ENCODE measurements at places on chromosomes 4 and X.
A peak's percentile ranks its signal among the peaks of the same experiment; 100 is the strongest.

GRCh38 chr4:185719500-185719858 lies 92.5 kb downstream of the SORBS2 start:
- no peak for DNase-seq

GRCh38 chr4:1492142-1492457 lies 85.9 kb upstream of the NKX1-1 start:
- no peak for DNase-seq

- no peak for DNase-seq
Measured at GRCh38 chrX:42460706-42461105, 317.3 kb downstream of the PPP1R2C start.

DNA sequence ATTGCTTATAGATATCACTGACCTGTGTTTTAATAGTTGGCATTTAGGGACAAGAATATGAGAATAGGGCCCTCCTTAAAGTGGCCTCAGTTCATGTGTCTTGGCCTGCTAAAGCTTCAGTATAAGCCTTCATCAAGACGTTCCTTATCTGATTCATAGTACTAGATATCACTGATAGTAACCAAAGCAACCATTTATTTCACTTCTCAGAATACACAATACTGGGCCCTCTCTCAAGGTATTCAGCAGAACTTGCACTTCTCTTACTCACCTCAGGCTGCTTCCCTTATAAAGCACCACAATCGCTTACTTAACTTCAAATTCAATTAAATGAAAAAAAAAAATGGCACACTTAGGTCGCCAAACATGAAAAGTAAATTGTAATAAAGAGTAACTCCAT lies 259.4 kb upstream of the PCDH7 start:
- no peak for DNase-seq

DNA sequence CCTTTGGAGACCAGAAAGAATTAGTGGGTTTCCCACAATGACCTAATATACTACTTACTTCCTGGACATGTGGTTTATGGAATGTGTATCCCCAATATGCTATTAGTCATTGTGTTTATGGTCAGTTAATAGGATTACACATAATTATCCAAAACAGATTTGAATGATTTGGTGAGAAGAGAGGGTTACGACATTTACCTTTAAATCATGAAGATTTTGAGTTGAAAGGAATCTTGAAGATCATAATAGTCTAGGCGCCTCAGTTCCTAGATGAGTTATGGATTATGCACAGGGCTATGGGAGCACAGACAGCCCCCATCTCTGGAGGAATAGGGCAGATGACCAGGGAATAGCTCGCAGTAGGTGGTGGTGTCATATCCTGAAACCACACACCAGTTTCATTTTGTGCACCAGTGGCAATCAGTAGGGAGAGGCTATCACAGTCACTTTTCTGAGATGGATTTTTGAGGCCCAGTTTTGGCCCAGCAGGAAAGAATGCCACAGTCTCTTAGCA lies 61.3 kb downstream of the SEPTIN11 start:
- DNase-seq = no peak

GRCh38 chrX:71625471-71625870 lies 7.2 kb upstream of the CXCR3 start:
- DNase-seq = no peak

- DNase-seq = no peak
Measured at GRCh38 chr4:100414016-100414790, 103.6 kb downstream of the EMCN start.

GRCh38 chr4:93066749-93067148 lies 761.8 kb upstream of the ATOH1 start:
- no peak for DNase-seq

GRCh38 chr4:174352061-174352819 lies 68.5 kb downstream of the CEP44 start:
- no peak for DNase-seq

GRCh38 chr4:125169192-125169591 lies 145.6 kb upstream of the FAT4 start:
- DNase-seq = no peak

DNA sequence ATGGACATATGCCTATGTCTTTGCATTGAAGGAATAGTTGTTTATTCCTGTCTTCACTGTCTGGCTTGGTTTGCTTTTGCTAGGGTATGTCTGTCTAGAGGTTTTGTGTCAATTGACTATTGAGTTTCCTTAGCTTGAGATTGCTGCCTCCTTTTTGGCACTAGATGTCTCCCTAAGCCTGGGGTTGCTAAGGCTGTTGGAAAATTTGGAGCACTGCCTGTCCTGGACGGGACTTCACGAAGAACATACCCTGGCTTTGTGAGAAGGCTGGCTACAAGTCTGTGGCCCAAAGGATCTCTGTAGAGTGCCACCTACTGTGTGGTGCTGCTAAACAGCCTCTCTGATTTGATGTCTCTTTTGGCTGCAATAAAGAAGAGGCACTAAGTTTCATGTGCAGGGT lies 183.8 kb upstream of the NUDT10 start:
- no peak for DNase-seq

- no peak for DNase-seq
Measured at GRCh38 chr4:56657818-56658217, 23.3 kb downstream of the HOPX start.

GRCh38 chr4:24063731-24064130 lies 173.9 kb upstream of the PPARGC1A start:
- no peak for DNase-seq

DNA sequence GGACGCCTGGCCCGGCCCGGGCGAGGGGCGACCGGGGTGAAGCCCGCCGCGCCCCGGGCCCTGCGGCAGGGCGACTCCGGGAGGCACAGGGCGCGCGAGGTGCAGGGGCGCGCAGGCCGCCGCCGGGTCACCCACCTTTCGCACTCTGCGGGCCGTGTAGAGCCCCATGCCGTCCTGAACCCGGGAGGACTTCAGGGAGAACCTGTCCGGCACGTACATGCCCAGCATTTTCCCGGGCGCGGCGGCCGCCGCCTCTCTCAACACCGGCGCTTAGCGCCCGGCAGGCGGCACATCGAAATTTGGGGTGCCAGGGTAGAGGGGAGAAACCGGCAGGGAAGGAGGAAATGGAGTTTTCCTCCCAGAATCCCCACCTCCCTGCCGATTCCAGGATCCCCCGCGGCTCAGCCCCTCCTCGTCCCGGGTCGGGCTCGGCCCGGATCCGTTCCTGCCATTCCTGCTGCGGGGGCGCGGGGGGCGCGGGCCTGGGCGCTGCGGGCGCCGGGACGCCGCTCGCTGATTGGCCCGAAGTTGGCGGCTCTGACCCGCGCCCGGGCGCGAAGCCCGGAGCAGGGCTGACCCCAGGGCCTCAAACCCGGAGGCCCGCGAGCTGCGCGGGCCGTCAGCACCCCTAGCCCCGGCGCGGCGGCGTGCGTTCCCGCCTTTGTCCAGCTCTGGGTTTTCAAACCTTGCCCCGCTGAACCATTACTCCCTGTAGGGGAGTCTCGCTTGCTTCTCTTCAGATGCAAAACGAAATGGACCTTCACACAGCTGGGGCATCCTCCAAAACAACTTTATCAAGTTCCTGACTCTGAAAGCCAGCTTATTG lies at the start of gene PRDM5:
Gene PRDM5 (minus strand): TSS at position 346 of the 826 bp plus-strand sequence. CDS start 118 bp downstream, at position 228.
- peak; percentile 52 for DNase-seq

GRCh38 chrX:15849555-15849954 lies 5.1 kb downstream of the AP1S2 start:
- no peak for DNase-seq

Measured in uterus (tissue), 4 donors.